ENCODE measurements at places on chromosomes 13 and 19.

- no peak for DNase-seq
Measured at GRCh38 chr13:85772367-85772766, 26.9 kb downstream of the SLITRK6 start.

DNA sequence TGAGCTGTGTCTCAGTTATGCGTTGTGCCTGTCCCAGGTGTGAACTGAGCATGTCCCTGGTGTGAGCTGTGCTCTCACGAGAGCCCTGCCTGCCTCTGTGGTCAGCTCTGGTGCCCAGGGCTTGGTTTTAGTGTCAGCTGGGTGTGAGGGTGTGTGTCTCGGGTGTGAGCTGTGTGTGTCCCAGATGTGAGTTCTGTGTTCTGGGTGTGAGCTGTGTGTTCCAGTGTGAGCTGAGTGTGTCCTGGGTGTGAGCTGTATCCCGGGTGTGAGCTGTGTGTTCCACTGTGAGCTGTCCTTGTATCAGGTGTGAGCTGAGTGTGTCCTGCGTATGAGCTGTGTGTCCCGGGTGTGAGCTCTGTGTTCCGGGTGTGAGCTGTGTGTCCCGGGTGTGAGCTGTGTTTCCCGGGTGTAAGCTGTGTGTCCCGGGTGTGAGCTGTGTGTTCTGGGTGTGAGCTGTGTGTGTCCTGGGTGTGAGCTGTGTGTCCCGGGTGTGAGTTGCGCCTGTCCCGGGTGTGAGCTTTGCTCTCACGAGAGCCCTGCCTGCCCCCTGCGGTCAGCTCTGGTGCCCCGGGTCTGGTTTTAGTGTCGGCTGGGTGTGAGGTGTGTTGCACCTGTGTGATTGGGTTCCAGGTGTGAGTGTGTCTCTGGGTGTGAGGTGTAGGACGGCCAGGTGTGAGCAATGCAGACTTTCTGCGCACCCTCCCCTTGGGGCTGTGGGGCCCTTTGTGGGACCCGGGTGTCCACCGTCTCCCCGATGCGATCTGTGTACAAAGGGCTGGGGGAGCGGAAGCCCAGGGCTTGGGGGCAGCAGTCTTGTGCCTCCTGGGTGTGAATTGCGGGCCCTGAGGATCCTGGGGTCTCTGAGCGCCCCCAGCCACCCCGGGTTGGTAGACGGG lies 7.1 kb upstream of the PEAK3 start:
- DNase-seq, result no peak

- DNase-seq, result no peak
Measured at GRCh38 chr19:41921577-41922576, 6.4 kb downstream of the ERFL start.

DNA sequence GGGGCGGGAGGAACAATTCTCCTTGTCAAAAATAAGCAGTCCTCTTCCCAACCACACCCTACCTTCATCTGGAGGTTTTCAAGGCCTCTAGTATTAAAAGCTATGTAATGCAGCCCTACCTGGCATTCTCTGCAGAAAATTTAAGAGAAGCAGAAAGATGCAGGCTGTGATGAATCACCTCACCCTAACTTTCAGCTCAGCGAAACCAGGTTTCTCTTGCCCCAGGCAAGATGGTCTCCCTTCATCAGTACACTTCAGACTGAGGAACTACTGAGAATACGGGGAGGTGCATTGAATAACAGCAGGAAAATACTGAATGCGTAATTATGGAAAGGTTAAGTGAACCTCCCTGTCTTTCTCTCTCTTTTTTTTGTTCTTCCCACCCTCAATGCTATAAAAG lies 437.6 kb upstream of the KLF12 start:
- DNase-seq, result no peak

DNA sequence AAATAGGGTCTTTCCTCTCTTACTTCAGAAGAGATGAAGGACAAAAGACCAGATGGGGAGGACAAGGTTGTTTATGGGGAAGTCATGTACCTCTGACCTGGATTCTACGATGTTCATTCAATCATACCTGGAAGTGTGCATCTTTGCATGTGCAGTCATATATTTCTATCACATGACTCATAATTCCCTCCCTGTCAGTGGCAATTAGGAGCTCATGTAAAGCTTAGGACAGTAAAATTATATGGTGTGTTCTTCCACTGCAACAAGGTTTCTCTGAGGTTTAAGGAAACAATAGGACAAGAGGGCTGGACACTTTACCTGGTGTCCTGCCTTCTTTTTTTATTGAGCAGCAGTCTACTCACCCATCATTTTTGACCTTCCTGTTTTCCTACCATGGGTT lies 19.8 kb downstream of the CEACAM7 start:
- DNase-seq, result no peak

DNA sequence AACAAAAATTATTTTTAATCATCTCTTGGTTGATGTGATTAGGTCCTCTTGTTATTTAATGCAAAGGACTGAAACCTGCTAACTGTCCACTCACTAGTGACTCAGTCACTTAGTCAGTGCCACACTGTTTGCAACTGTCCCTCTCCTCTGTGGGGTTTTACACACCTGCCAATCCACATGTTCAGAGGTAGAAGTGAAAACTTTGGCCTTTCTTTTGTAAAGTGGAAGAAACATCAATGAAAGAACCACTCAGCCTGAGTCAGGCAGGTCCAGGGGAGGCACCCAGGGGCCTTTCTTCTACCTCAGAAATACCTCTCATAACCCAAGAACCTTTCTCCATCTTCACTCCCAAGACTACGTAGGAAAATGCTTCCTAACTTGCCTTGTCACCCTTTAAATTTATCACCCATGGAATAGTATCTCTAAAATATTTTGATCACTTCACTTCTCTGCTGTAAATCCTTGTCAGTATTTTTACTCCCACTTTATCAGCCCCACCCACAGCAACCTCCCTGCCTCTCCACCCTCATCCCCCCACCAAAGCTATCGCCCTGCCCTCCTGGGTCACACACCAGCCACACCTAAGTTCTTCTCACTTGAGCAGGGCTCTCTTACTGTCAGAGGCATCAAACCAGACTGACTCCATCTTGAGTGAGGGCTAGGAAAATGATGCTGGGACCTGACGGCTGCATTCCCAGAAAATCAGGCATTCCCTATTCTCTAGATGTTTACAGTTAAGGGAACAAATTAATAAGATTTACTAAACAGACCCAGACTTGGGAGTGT lies 29.6 kb upstream of the EEF1AKMT1 start:
- DNase-seq, result no peak

- DNase-seq, result no peak
Measured at GRCh38 chr19:18100710-18101109, 3.1 kb downstream of the MAST3 start.

- no peak for DNase-seq
Measured at GRCh38 chr19:19532806-19533701, 4.3 kb downstream of the YJEFN3 start.

DNA sequence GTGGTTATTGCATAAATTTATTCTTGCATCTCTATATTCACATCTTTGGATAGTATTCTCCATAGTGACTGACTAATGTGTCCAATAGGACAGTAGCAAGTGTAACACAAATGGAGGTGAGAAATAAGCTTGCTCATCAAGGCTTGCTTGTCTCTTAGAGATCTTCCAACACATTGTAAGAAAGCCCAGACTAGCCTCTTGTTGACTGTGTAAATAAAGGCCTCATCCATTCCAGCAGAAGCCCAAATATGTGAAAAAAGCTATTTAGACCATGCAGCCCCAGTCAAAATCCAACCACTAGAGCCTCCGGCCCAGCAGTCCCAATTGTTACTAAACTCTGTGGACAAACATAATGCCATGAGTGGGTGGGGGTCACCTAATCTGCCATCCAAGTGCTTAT lies 2.7 kb upstream of the ZNF615 start:
- no peak for DNase-seq

Measured in stimulated activated CD8-positive, alpha-beta memory T cell treated with anti-CD3 and anti-CD28 coated beads, Interleukin-4, amount 100 ng/mL, for 1 hour (primary cell).